ENCODE measurements at places on chromosomes 7 and 10.

DNA sequence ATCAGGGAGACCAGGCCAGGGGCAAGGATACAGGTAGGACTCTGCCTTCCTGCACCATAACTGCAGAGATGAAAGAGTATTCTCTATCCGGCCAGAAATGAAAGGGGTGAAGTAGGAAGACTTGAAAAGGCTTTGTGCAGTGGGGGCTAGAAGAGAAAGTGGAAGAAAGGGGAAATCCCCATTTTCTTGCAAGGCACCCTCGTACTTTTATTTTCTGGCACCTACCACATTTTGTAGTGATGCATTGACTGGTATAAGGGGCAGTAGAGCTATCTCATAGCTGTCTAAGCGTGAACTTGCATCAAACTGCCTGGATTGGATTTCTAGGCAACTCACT lies 752 bp upstream of the CAMK2G start:
- DNase-seq: no peak

- no peak for DNase-seq
Observed at GRCh38 chr7:47323904-47324303, 258.0 kb downstream of the TNS3 start.

GRCh38 chr10:74373059-74373458 lies 222.0 kb downstream of the ADK start:
- DNase-seq: no peak

DNA sequence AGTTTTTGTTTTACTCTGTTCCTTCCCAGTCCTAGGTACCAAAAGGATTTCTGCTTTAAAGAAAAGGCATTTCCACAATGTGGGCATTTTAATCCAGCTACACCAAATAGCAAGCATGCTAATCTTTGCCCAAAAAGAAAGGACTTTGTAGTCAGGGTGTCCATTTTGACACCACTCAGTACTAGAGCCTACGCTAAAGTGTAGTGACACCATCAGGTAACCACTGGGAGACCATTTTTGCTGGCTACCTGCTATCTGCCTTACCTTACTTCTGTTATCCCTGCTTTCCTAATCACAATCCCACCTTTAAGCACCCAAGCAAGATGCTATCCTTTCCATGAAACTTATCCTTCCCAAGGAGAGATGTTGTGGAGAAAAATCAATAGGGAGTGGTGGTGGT lies 129.7 kb downstream of the VPS50 start:
- DNase-seq: no peak

- no peak for DNase-seq
Observed at GRCh38 chr10:78415111-78415510, 381.4 kb downstream of the RPS24 start.

DNA sequence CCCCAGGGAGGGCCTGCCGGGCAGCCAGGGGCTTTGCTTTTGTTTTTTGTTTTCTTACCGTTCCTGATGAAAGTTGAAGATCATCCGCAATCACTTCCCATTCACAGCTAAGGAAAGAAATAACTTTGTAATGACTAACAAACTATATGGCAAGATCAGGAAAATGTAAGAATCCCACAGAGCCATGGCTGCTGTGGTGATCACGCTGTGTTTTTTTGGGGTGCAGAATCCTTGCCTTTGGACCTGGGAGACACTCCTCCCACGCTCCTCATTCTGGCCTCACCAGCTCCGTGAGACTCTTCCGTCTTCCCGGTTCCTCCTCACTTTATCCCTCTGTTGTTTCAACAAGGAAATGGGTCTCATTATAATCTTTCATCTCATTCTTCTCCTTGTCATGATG lies 443.0 kb upstream of the MGMT start:
- DNase-seq: no peak

DNA sequence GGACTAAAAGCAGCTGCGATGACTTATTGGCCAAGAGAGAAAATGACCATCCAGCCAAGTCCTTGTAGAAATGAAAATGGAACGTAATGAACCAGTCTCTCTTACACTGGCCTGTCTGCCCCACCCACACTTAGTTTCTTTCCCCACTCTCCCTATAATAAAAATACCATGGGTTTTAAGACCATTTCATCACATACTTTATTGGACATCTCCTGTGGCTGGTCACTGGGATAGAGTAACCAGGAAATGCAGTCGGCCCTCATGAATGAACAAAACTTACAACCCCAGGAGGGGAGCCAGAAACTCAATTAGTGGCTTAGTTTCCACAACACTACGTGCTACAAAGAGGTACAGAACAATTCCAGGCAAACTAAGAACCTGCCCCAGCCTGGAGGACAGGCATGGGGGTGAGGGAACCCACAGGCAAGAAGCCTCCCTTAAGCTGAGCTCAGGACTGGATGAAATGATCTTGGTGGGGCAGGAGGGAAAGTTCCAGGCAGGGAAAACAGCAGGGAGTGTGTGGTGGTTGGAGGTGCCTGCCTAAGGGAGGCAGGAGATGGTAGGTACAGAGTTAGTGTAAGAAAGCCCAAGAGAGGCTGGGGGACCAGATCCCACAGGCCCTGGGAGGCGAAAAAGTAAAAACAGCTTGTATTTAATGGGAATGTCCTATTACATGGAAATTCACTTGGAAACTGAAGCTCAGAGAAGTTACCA lies 29.6 kb downstream of the MKI67 start:
- DNase-seq: no peak
